ENCODE measurements at places on chromosomes 11 and 22.

- DNase-seq = no peak
Measured at GRCh38 chr22:36486619-36487384, 5.4 kb upstream of the TXN2 start.

- no peak for DNase-seq
Measured at GRCh38 chr11:119322921-119323531, 6.1 kb upstream of the MCAM start.

- no peak for DNase-seq
Measured at GRCh38 chr22:36352803-36353507, 34.8 kb downstream of the MYH9 start.

GRCh38 chr11:81359476-81359875 lies 1374.2 kb downstream of the FAM181B start:
- no peak for DNase-seq

DNA sequence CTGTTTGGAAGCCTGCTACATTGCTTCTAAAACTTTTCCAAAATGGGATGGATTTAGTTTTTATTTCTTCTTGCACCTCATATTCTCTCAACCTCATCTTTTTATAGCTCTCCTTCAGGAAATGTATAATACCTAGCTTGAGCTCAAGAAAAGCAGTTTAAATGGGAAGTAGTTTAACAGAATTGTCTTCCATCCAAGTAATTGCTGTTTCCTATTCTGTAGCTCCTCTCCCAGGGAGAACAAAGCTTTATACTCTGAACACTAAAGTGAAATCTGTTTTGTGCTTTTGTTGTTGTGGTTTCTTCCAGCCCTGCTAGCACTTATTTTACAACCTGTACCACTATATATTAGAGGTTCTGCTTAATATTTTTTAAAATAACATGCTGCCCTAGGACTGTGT lies 83.2 kb upstream of the HORMAD2 start:
- no peak for DNase-seq

- no peak for DNase-seq
Measured at GRCh38 chr22:39185601-39186012, 33.1 kb upstream of the CBX7 start.

DNA sequence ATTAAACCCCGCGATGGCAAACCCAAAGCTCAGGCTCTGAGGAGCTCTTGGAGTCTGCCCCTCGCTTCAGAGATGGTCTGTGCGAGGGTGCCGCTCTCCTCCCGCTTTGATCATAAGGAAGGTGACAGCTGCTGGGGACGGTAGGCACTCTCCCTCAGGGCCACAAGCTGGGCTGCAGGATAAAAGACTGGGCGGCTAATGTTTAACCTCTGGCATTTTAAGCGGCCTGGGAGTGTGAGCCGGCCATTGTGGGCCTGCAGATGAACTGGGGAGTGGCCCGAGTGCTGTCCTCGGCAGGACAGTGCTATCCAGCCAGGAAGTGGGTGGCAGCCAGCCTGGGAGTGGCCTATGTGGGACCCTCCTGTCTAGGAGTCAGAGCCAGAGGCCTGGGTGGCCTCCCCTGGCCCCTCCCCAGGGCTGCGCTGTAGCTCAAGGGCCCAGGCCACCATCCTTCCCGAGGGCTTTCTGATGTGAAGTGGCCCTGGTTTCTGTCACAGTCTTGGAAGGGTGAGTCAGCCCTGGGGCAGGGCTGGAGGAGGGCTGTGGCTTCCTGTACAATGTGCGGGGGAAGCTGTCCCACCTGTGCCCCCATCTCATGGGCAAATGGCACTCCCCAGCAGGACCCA lies 58.7 kb upstream of the PRODH start:
- DNase-seq = no peak

DNA sequence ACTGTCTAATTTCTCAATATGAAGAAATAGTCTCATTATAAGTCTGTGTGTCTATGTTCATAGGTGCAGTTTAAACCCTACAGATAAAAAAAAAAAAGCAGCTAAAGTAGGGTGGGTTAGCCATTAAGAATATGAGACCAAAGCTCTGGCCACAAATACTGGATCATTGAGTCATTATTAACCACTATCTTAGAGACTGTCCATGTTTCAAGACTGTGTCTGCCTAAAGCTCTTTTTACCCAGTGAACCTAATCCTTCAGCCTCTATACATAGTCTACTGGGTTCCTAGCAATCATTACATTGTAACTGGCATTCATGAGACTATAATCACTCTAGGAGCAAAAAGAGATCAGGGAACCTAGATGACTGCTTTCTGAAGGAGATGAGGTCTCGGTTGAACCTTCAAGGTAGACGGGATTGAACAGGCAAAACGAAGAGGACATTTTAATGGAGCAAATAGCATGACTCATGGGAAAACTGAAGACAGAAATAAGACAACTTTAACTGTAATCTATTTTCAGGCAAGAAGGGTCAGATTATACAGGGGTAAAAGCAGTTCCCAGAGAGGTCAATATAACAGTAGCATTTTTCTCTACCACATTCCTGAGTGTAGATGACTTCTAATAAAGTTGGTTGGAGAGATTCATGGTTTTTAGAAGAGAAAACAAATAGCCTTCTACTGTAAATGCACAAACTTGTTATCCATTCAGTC lies 64.0 kb upstream of the FIBIN start:
- no peak for DNase-seq

- no peak for DNase-seq
Measured at GRCh38 chr11:19173004-19173689, 28.6 kb downstream of the CSRP3 start.

GRCh38 chr11:88454881-88455280 lies 117.3 kb upstream of the CTSC start:
- DNase-seq = no peak

DNA sequence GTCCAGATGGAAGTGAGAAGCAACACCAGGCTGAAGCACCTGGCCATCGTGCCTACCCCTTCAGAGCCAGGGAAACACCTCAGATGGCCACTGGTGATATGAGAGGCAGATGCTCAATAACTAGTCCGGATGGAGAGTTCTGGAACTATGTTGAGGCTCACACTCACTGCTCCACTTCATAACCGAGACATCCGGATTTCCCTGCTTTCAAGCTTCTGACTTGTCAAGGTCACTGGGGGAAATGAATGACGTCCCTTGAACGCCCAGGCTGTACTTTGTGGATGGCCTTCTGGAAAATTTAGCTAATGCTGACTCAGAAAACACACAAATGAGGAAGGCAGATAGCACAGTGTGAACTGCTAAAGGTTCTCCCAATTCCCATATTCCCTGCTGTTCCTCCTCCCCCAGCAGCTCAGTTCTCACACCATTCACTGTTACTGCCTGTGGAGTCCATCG lies at the start of gene LYVE1:
LYVE1 (minus strand) TSS at position 180 of the 456 bp plus-strand sequence; CDS start at position 47, 133 bp downstream.
- DNase-seq = no peak

DNA sequence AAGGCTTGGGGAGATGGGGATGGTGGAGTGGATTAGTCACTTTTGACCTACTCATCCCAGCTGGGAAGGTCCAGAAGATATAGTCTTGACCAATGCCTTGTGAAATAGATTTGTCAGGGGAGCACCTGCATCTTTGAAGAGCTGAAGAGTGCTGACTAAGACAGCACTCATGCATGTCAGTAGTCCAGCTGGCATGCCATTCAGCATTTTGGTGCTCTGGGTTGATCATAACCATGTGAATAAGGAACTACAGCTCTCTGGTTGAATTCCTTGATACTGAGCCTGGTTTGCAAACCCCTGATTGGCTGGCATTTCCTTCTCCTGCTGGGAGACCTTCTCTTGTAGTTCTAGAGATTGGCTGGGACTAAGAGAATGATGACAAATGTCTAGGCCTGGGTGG lies 106.8 kb upstream of the ALX4 start:
- no peak for DNase-seq

- DNase-seq = no peak
Measured at GRCh38 chr22:28111501-28112189, 192.6 kb upstream of the PITPNB start.

GRCh38 chr22:19291218-19291579 lies 320 bp downstream of the CLTCL1 start:
- no peak for DNase-seq

GRCh38 chr11:87974797-87975196 lies 200.4 kb downstream of the RAB38 start:
- DNase-seq = no peak

DNA sequence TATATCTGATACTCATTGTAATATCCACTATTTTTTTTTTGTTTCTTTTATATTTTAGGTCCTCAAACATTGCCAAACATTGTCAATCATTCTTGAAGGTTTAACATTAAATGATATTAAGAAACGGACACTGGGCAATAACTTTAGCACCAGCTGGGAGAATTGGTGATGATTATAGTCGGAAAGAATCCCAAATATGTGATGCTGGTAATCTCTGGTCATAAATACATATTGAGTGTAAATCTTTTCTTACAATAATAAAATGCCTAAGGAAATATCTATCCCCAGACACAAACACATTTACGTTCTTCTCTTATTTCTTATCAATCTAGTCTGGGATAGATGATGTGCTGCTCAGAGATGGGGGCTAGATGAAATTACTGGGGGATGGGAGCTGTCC lies 25.2 kb downstream of the OR51E2 start:
- no peak for DNase-seq

GRCh38 chr22:49116486-49117120 lies 711.1 kb downstream of the BRD1 start:
- no peak for DNase-seq

GRCh38 chr11:127242676-127243075 lies 242.1 kb upstream of the KIRREL3 start:
- no peak for DNase-seq

DNA sequence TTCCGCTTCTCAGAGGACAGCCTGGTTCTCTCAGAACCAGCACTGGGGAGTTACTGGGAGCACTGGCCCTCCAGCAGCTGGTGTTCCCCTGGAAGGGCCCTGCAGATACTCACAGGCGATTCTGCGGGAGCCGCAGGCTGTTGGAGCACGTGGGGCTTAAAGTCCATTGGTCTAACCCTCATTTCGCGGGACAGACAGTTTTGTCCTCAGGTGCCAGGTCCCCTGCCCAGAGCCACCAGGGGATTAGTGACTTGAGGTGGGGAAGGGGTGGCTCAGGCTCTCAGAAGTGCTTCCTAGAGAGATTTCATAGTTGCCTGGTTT lies 53.9 kb downstream of the CACNA1I start:
- DNase-seq = no peak

DNA sequence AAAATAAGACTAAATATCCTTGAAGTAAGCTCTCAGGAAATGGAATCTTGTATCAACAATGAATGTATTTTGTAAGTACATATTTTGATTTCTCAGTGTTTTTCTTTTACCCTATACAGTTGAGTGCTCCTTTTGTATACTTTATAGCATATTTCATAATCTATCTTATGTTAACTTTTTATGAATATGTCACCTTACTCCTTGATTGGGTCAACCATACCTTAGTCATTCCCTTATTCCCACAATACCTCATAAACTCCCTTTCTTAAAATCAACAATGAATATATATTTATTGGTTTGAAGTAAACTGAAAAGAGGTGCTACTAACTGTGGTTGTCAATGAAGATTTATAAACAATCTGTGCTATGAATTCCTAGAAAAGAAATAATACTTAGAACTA lies 686.2 kb downstream of the METTL15 start:
- no peak for DNase-seq

DNA sequence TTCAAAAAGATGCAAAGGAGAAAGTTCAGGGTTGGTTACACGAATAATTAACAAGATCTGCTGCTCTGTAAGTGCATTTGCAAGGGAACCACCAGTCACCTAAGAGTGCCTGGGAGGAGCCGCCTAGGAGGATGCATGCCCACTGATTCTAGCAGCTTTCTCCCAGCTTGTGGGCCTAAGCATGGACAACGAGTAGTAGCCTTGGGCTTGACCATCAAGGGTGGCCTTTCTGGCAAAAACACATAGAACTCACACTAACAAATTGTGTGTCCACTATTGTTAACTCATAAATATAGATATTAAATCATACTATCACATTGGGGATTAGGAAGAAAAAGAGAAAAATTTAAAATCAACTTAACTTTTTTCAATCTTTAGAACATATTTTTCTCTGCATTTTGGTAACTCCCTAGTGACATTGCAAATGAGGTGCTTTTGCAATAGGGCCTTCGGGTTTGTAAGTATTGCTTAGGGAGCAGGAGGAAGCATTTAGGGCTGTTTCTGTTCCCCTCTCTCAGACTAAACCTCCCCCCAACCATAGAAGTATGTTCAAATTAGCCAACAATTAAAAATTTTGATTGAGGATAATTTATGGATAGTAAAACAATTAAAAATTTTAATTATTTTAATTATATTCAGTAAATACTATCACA lies 57.3 kb upstream of the CEP295 start:
- no peak for DNase-seq

DNA sequence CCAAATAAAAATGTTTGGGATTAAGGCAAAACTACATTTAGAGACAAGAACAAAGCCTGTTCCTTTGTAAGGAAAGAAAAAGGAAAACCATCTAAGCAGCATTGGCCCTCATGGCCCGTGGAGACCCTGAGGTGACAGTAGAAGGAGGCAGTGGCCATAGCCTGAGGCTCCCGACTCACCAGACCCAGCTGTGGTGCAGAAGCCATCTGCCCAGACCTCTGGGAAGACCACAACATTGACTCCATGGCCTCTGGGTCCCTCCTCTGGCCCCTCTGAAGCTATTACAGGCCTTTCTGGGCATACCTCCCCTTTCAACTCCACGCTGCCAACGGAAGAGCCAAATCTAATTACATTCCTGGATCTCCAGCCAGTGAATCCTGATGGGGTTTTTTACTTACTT lies 6.4 kb downstream of the PRAME start:
- no peak for DNase-seq

- DNase-seq = peak; percentile 40
Measured at GRCh38 chr11:126403658-126404057, 48.2 kb downstream of the ST3GAL4 start.

GRCh38 chr22:25048659-25049647 lies 96.4 kb downstream of the KIAA1671 start:
- peak; percentile 71 for DNase-seq

- DNase-seq = no peak
Measured at GRCh38 chr11:119147604-119148333, 1.1 kb upstream of the ABCG4 start.

DNA sequence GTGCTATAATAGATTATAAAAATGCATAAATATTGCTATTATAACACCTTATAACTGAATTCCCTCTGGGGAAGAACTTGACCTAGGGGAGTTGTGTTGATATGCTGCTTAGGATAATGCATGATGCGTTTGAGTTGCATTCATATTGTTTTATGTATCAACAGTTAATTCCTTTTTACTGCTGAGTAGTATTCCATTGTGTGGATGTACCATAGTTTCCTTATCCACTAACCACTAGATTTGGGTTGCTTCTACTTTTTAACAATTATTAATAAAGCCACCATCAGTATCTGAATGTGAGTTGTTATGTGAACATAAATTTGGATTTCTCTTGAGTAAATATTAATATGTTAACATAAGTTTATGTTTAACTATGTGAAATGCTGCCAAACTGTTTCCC lies 19.7 kb upstream of the LRRC4C start:
- no peak for DNase-seq

- no peak for DNase-seq
Measured at GRCh38 chr11:13638422-13638821, 30.0 kb upstream of the FAR1 start.

All from GM19239 (cell line).